ENCODE measurements at places on chromosomes 16 and 17. TPM values are rescaled to one million over a fixed set of nuclear protein-coding genes. Genes with fewer than 3 reads are reported as not detected.

DNA sequence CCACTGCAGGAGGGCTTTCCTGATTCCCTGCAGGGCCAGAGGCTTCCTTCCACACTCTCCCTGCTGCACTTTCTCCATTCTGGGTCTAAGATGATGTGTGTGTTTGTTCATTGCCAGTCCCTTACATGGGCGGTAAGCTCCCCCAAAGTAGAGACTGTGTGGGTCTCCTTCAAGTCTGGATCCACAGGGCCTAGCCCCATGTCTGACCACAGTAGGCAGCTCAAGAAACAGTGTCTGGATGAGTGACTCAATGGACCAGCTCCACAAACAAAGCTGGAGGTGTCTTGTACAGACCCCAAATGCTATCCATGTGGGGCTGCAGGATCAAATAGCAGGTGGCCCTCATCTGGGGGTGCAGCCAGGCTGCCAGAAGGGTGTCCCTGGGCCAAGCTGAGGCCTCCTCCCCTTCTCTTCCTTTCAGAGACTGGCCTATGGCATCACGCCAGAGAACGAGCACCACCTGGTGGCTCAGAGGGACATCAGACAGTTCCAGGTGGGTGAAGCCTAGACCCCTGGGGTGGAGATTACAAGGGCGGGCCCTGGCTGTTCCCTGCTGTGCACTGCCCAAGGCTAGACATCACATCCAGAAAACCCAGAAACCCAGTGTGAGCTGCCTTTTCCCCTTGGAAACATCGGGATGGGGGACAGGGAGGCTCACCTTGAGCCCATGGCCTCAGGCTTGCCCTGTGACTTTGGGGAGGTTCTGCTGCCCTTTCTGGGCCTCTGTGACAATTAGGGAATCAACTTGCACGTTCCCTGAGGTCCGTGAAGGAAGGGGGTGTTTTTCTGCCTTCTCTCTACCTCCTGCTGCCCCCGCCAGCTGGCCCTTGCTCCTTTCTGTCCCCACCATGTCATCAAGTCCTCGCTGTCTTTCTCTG is 45.9 kb downstream of the SLC6A2 start:
- DNase-seq: peak; percentile 57
- H3K4me3 ChIP-seq: no peak overlapping the region
- peaks cover 3% of the 10 kb centered on the region for H3K27me3 ChIP-seq
- no peaks in the 10 kb centered on the region for H3K36me3 ChIP-seq
- peaks cover 6% of the 10 kb centered on the region for H3K4me1 ChIP-seq

DNA sequence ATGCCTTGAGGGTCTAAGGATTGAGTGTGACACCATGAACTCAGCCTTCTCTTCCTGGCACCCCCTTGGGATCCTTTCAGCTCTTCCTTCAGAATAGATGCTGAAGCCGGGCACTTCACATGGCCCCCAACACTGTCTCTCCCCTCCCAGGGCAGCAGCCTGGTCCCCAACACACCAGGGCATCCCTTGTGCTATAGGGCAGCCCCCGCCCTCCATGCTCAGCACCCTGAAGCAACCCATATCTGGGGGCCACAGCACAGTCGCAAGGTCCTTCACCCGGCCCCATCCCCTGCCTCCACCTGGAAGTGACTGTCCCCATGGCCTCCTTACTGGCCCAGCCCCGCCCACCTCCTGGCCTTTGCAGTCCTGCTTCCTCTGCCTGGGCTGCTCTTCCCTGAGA is 143.1 kb downstream of the C16orf95 start:
- DNase-seq: no peak
- no peaks in the 10 kb centered on the region for H3K4me1 ChIP-seq
- no peak overlapping the region for H3K27ac ChIP-seq
- H3K4me3 ChIP-seq: no peak overlapping the region
- no peaks in the 10 kb centered on the region for H3K36me3 ChIP-seq

- no peak for DNase-seq
- H3K4me3 ChIP-seq: no peak overlapping the region
- no peak overlapping the region for H3K27ac ChIP-seq
- no peaks in the 10 kb centered on the region for H3K4me1 ChIP-seq
These were observed 35.7 kb upstream of the C16orf78 start for GRCh38 chr16:49337814-49338350.

- H3K4me1 ChIP-seq: no peaks in the 10 kb centered on the region
- no peak for DNase-seq
- no peak overlapping the region for H3K4me3 ChIP-seq
- no peaks in the 10 kb centered on the region for H3K36me3 ChIP-seq
These were observed 48.9 kb upstream of the LHX1 start for GRCh38 chr17:36888236-36888951.

DNA sequence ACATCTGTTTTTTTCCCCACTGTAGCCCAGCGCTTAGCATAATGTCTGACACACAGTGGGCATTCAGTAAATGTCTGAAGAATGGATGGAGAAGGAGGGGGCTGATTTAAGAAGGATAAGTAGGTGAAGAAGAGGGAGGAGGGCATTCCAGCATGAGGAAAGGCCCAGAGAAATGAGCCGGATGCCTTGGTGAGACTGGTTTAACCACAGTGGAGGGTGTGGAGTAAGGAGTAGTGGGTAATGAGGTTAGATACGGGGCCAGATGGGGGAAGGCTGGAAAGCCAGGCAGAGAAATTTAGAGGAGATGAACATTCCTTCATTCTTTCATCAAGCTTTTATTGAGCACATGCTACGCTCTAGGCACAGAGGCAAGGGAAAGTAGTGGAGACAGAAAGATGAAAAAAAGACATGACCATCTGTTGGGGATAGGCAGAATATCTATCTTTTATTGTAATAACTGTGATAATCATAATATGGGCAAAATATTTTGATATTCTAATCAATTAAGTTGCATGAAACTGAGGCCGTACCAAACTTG is 43.7 kb upstream of the NFAT5 start:
- H3K27ac ChIP-seq: peak overlapping the region; percentile 94
- H3K36me3 ChIP-seq: peaks cover 5% of the 10 kb centered on the region
- H3K27me3 ChIP-seq: no peaks in the 10 kb centered on the region

DNA sequence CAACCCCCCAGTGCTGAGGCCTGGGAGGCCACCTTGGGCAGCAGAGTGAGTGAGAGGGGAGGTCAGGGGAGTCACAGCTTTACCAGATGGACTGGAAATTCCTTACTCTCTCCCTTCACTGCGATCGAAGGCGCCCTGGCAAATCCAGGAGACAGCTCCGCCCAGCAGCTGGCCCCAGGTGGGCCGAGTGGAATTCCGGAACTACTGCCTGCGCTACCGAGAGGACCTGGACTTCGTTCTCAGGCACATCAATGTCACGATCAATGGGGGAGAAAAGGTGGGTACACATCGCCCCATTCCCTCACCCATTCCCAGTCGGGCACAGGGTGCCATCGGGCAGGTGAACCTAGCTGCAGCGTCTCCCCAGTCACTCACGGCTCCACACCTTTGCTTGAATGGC is 91.6 kb downstream of the ABCC6 start:
- no peaks in the 10 kb centered on the region for H3K27me3 ChIP-seq
- DNase-seq: no peak
- H3K4me1 ChIP-seq: peaks cover 3% of the 10 kb centered on the region
- peaks cover 47% of the 10 kb centered on the region for H3K36me3 ChIP-seq
- H3K4me3 ChIP-seq: no peak overlapping the region
- H3K27ac ChIP-seq: no peak overlapping the region

DNA sequence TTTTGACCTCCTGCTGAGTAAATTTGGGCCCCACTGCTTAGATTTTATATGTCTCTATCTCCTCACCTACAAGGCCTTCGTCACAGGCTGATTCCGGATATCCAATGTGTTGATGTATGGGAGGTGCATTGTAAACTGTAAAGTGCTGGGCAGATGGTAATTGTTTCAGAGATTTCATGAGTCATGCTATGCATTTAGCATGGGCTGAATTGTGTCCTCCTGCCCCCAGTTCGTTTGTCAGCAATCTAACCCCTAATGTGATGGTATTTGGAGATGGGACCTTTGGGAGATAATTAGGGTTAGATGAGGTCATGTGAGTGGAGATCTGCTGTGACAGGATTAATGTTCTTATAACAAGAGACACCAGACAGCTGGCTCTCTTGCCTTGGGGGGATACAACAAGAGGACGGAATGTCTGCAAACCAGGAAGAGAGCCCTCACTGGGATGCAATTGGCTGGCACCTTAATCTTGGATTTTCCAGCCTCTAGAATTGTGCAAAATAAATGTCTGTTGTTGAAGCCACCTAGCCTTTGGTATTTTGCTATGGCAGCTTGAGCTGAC is 101.8 kb upstream of the NLRP1 start:
- H3K27ac ChIP-seq: no peak overlapping the region
- no peak for DNase-seq
- H3K4me3 ChIP-seq: no peak overlapping the region
- peaks cover 20% of the 10 kb centered on the region for H3K27me3 ChIP-seq

- no peaks in the 10 kb centered on the region for H3K36me3 ChIP-seq
- peaks cover 27% of the 10 kb centered on the region for H3K4me1 ChIP-seq
- DNase-seq: no peak
- no peak overlapping the region for H3K27ac ChIP-seq
- peaks cover 36% of the 10 kb centered on the region for H3K27me3 ChIP-seq
These were observed 82.3 kb downstream of the MARCHF10 start for GRCh38 chr17:62725791-62726249.

DNA sequence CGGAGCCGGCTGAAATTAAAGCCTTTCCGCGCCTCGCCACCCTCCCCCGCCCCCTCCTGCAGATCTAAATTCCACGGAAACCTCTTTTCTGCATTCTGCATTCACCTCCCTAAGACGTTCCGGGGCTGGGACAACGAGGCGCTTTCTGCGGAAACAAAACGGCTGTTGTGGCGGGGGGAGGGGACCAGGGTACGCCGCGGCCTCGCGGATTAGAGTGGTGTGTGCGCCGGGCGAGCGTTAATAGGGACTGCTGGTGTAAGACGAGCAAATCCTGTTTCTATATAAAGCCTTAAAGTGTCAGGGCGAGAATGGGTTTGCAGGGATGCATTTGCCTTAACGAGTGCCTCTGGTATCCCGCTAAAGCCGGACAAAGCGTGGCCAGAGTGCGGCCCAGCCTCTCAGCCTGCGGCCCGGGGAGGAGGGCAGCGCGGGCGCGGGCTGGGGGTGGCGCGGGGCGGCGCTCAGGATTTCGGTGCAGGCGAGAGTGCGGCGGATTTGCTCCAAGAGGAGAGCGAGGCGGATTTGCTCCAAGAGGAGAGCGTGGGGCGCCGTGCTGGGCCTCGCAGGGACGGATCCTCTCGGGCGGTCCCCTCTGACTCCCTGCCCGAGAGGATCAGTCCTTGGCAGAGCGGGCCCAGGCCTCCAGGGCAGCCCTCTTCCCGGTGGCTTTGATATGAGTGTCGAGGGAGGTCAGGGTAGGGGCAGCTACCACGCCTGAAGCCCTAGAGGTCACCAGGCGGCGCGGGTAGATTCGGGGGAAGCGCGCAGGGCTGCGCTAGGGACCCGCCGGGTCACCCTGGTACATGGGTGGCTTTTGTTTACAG is 5.1 kb downstream of the BAHCC1 start:
- H3K27me3 ChIP-seq: peaks cover 56% of the 10 kb centered on the region
- peaks cover 19% of the 10 kb centered on the region for H3K4me1 ChIP-seq
- H3K4me3 ChIP-seq: peak overlapping the region; percentile 49
- H3K36me3 ChIP-seq: no peaks in the 10 kb centered on the region
- peak; percentile 37 for DNase-seq

DNA sequence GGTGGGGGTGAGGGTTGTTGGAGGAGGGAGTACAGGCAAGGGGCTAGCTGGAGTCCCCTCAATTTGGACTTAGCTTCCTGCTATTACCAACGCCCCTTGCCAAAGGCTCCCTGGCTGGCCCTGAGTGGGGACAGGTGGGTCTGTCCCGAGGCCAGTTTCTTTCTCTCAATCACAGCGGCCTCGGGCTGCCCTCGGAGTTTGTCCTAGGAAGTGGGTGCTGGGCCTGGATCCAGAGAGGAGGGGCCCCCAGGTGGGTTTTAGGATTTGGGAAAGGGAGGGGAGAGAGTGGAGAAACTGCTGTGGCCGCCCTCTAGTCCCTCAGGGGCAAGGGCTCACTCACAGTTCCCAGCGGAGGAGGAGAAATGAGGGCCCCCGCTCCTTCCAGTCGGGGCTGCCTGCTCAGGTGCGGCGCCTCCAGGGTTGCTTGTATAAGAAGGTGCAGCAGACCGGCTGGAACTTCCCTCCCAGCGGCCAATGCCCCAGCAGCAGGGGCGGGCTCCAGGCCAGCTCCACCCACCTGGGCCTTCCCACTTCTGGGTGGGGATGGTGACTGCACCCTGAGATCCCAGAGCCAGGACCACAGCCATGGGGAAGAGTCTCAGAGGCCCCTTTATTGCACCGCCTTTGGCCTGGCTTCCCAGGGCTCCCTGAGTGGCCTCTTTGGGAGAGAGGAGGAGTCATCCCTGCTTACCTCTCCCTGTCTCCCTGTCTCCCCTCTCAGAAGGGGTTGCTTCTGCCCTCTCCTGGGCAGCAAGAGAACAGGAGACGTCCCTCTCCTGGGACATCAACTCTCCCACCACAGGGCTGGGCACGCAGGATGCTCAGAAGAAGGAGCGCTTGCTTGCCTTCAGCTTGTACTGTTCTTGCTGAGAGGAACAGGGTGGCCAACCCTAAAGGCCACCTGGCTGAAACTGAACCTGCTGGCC is 112.0 kb upstream of the SMURF2 start:
- peaks cover 2% of the 10 kb centered on the region for H3K27me3 ChIP-seq
- no peak for DNase-seq
- H3K4me3 ChIP-seq: no peak overlapping the region
- H3K36me3 ChIP-seq: no peaks in the 10 kb centered on the region
- H3K4me1 ChIP-seq: peaks cover 13% of the 10 kb centered on the region
- no peak overlapping the region for H3K27ac ChIP-seq

GRCh38 chr17:58528443-58528842 is 14.0 kb upstream of the MTMR4 start:
- peaks cover 25% of the 10 kb centered on the region for H3K27me3 ChIP-seq
- H3K4me3 ChIP-seq: no peak overlapping the region
- H3K4me1 ChIP-seq: no peaks in the 10 kb centered on the region
- H3K36me3 ChIP-seq: no peaks in the 10 kb centered on the region
- H3K27ac ChIP-seq: no peak overlapping the region

- no peaks in the 10 kb centered on the region for H3K27me3 ChIP-seq
- no peaks in the 10 kb centered on the region for H3K36me3 ChIP-seq
- DNase-seq: no peak
- H3K27ac ChIP-seq: no peak overlapping the region
- H3K4me3 ChIP-seq: no peak overlapping the region
These were observed 100.3 kb downstream of the C16orf95 start for GRCh38 chr16:87216841-87217275.

GRCh38 chr17:38725066-38725465 is 5.1 kb upstream of the CISD3 start:
- peak overlapping the region; percentile 63 for H3K27ac ChIP-seq
- H3K4me3 ChIP-seq: no peak overlapping the region
- no peaks in the 10 kb centered on the region for H3K27me3 ChIP-seq
- DNase-seq: no peak

- DNase-seq: no peak
- H3K4me3 ChIP-seq: no peak overlapping the region
- peaks cover 14% of the 10 kb centered on the region for H3K27me3 ChIP-seq
- no peaks in the 10 kb centered on the region for H3K4me1 ChIP-seq
These were observed 15.3 kb downstream of the OR3A1 start for GRCh38 chr17:3282901-3283300.

- DNase-seq: peak; percentile 60
- no peaks in the 10 kb centered on the region for H3K27me3 ChIP-seq
- H3K36me3 ChIP-seq: peaks cover 2% of the 10 kb centered on the region
- peaks cover 31% of the 10 kb centered on the region for H3K4me1 ChIP-seq
- H3K4me3 ChIP-seq: peak overlapping the region; percentile 84
These were observed 654 bp downstream of the TNFAIP1 start for GRCh38 chr17:28335959-28336871.

FAM20A gene
- total RNA-seq: not detected

PPY gene
- not detected for total RNA-seq

SULT1A2 gene
- total RNA-seq: 0.81 TPM
